ENCODE measurements at places on chromosomes 7 and 10.

DNA sequence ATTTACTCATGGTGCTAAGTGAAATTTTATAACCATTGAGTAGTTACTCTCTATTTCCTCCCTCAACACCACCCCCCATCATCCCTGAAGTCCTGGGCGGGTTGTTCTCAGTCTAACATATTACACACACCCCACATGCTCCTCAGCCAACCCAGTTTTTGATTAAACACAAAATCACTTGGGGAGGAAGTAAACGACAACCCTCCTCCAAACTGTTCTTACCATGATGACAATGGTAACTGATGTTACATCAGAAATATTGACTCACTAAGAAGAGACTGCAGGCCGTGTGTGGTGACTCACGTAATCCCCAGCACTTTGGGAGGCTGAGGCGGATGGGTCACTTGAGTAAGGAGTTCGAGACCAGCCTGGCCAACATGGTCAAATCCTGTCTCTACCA is 44.2 kb downstream of the RAB11FIP2 start:
- DNase-seq: no peak

DNA sequence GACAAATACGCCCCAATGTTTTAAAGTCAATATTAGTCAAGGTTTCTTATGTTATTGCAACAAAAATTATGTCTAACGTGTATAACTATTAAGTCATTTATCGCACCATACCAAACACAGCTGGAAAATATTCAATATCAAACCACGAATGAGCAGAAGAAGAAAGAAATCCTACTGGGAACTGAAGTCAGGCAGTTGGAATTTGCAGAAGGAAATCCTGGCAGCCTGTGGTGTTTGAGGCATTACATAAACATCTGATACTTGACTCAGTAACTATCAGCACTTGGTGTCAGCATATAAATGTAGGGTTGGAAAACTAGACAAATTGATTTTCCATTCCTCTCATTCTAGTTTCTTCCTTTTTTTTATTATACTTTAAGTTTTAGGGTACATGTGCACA is 83.4 kb upstream of the NUPR2 start:
- no peak for DNase-seq

DNA sequence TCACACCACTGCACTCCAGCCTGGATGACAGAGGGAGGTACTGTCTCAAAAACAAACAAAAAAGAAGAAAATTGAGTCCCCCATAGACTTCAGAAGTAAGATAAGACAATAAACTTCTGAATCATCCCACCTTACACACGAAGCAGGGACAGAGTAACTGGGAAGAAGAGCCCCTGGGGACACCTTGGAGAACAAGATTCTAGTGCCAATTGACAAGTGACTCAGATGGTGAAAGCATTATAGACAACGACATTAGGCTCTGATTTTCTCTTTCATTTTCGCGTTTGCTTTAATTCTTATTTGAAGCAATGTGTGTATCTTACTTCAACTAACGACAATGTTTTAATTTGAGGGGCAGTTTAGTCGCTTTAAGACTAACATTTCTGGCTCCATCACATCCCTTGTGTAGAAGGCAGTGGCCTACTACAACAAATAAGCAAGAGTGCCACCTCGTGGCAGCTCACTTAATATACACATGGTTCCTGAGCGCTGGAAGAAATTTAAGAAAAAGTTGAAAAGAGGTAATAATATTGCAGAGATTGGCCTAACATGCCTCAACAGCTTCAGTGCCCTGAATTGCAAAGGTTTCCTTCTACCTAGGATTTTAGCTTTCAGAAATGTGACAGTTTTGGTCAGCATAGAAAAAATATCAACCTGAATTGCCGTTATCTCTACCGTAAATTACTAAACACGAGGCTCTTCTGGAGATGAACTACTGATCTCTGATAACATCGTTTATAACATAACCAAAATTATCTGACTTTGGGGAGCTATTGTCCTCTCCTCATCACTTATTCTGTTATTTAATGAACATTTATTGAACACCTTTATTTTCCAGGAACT is 36.7 kb downstream of the ASNS start:
- DNase-seq: peak; percentile 9

DNA sequence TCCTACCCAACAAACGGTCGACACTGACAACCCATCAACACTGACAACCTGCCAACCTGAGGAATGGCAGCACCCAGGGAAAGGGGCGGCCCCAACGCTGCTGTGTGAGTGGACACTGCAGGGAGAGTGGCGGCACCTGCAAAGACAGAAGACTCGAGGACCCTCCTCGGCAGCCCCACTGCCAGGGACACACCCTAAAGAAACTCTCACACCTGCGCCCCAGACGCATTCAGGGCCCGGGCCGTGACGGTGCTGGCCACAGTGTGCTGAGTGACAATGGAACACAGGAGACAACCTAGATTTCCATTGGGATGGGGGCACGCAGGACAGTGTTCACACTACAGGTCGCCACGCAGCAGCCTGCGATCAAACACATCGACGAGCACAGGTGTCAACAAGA is 3.6 kb downstream of the CAMK2B start:
- no peak for DNase-seq

GRCh38 chr7:16563281-16564022 is 36.8 kb downstream of the LRRC72 start:
- DNase-seq: no peak

DNA sequence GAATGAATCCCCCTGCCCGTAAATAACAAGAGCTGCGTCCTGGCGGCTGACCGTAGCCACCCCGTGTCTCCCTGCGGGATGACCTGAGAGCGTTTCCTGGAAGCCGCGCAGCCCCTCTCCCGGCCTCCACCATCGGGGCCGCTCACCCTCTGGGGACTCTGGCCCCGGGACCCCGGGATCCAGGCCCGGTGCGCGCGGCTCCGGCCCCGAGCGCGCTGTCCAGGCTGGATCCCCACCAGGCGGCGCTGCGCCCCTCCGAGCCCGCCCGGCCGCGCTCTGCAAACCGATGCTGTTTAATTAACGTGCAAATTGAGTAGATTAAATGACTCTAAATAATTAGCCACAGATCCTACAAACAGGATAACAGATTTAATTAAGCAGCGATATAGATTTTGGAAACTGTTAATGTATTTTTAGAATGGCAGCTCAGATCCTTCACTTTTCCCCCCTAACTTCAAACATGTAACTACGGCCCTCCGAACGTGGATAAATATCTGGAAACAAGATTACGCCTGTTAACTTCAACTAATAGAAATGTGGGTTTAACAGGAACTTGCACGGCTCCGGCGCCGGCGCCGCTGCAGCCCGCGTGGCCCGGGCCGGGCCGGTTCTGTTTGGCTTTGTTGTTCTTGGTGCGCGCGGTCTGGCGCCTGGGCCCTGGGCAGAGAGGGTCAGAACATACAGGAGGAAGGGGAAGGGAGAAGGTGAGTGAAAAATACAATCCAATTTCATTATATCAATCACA is 7.1 kb upstream of the UNCX start:
- no peak for DNase-seq

DNA sequence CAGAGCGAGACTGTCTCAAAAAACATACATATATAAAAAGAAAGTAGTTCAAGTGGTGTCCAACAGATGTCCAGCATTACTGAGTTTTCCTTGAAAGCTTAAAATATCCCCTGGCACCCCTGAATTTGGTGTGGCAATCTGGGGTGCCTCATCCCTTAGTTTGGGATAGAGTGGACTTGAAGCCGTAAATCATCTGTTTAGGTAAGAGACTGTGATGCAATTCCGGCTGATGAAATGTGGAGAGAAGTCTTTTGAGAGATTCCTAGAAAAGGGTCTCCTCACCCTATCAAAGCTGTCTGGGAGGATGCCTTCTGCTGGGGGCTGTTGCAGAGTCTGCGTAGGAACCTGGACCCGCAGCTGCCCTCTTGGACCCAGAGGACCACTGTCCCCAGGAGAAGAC is 408.0 kb downstream of the RPS24 start:
- no peak for DNase-seq

GRCh38 chr10:35626971-35627507 is 15.1 kb downstream of the FZD8 start:
- peak; percentile 98 for DNase-seq

- DNase-seq: no peak
These were observed 9.1 kb downstream of the LOXL4 start for GRCh38 chr10:98258683-98259454.

DNA sequence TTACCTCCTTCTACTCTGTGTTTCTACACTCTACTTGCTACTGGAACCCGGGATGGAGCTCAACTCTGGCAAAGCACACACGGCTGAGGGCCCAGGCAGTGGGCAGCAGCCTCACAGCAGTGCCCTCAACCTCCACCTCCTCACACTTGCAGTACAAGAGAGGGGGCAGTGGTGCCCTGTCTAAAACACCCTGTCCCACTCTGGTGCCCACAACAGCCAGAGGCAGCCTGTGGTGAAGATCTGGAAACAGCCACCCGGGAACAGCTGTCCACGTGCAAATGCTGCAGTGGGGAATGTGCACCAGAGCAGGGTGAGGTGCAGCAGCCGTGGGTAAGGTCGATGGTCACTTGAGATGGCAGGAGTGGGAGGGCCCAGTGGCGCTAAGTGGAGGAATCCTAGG is 13.7 kb downstream of the MAT1A start:
- DNase-seq: no peak

DNA sequence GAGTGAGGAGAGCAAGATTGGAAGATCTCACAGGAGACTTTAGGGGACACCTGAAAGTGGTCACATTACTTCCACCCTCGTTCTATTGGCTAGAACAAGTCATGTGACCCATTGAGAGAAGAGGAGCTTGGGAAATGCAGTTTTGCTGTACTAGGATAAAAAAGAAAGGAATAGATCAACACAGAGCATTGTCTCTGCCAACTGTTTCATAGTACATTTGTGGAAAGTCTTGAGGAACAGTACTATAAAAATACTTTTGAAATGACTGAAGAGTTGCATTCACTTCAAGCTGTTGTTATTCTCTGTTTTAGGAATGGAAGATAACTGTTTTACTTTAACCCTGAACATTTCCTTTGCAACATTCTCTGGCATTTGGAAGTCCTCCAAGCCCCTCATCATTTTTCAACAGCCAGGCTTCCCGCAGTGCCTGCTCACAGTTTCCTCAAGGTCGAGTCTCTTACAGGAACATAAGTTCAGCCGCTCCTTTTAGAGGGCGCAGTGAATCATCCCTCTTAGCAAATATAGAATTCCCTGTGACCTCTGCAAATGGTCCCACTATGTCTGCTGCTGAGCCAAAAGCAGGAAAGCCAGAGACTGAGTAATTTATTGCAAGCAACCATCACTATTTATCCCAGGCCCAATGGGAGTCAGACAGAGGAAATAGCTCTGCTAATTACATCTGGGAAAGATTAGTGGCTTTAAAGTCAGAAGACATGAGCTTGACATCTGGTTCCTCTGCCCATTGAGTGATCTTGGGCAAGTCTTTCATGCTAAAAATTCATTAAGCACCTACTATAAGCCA is 40.7 kb downstream of the MRPL32 start:
- peak; percentile 4 for DNase-seq

DNA sequence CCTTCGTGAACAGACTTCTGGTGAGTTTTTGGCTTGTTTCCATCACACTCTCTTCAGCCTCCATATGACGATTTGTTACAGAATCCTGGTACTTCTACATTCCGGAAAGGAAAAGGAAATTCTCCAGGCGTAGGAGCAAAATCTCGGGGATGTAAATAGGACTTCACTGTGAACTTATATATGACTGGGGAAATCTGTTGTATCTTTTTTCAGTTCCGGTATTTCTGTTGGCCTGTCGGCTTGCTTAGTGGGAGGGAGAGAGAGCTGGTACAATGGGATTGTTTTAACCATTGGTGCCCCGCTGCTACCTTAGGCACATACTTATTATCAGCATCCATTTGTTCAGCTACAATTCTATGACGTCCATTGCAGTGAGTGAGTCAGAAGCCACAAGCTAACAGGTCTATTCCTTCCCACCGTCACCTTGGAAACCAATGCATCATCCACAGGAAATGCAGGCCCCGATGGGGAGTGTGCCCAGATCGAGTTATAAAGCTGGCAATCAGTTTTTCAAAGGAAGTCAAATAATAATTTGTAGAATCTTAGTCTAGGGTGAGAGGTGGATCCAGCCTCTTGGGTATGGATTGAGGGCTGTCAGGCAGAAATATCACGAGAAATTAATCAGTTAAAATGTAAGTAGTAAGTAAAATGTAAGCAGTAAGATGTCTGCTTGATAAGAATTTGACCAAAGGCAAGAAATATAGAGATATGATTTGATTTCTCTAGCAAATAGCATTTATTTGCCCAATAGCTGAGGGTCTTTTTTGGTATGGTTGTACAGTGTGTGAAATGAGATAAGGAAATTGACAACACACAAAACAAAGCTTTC is 92.0 kb upstream of the MKLN1 start:
- DNase-seq: peak; percentile 99

All from retinal pigment epithelial cell (primary cell).